NCI-H510A treated with DMSO at 0.1 percent for 48 hours (cell line): ENCODE measurements at places on chromosomes 4 and X.

- no peak for DNase-seq
Measured at GRCh38 chrX:5458300-5458842, 770.3 kb downstream of the NLGN4X start.

DNA sequence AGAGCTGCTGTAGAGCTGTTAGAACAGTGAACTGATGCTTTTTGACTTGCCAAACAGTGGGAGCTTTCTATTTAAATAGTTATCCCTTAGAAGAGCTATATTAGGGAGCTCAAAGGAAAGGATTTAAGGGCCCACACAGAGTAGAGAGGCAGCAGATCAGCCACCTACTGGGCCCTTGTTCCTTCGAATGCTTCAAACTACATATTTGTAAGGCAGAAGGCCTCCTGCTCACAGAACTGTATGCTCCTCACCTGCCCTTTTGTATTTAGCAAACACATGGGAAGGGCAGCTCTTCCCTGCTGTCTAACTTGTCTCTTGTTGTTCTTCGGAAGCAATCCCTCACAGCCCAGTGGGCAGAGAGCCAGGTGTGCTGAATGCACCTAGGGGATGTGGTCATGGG is 38.0 kb downstream of the IL1RAPL1 start:
- no peak for DNase-seq

DNA sequence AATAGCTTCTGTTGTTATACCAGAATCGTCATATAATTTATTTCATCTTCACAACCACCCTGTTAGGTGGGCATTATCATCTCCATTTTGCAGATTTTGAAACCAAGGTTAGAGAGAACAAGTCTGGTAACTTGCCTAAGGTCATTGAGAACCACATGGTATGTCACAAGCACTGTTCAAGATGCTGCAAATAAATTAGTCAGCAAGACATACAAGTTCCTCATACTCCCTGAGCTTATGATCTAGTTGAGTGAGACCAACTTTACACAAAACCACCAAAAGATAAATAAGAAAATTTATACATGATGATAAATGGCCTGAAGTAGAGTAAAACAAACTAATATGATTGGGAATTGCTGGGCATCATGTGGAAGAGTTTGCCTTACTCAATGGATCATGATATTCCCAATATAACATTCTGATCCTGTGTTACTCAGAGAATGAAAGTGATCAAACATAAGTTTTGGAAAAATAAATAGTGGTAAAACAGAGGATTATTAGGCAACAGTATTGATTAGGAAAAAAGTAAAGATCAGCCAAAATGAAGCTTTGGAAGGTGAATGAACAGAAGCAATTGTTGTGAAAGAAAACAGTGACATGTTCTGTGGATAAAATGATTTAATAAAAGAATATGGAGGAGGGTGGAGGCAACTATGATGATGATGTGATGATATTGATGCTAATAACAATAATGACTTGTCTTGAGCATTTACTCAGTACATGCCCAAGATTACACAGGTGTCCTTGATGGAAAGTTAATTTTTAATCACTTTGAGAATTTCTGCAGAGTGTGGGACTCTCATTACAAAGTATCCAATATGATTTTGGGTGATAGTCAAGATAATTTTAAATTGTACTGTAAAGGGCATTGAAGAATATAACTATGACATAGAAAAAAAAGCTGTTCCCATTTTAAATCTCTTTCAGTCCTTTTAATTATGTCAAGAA is 34.1 kb upstream of the IL1RAPL1 start:
- no peak for DNase-seq

DNA sequence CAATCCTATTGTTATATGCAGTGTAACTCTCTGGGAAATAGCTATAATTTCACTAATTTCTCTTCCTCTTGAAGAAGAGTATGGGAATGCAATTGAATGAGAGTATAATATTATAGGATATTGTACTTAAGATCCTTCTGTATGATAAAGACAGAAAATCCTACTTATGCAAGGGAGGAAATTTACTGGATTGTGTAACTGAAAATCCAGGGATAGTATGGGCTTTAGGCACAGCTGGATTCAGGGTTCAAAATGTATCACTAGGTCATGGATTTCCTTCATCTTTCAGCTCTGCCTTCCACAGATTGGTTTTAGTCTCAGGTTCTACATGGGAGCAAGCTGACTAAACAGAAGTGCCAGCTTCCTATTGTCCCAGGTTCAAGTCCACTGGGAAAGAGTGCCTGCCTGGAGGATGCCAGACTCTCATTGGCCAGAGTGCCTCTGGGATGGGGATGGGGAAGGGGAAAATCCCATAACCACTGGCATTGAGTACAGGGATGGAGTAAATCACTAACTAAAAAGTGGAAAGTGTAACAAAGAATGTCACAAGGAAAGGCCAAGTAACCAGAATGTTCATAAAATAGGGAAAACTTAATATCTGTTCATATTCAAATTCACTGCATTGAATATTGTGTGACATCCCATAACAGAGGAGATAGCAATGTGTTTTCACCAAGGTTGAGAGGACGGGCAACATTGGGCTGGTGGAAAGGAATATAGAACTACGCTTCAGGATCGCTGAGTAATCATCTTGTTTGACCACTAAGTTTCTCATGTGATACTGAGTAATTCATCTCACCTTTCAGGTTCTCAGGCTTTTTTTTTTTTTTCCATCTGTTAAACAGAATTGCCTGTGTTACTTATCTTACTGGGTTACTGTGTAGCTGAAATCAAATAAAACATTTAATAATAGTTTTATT is 75.7 kb downstream of the ANXA3 start:
- DNase-seq = no peak

DNA sequence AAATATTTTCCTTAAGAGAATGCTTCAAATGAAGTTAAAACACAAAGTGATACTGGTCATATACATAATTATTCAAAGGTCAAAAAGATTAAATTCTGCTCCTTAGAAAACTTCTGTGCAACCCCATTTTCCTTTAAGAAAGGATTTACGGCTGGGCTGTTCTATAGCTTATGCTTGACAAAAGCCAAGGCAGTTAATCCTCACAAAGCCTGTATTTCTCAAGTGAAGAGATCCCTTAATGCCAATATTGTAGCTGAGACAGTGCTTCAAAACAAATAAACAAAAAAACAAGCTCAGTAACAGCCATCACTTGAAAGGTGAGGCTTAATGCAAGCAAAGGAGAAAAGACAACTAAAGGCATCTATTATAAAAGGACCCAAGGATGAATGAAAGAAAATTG is 42.5 kb downstream of the BTC start:
- DNase-seq = no peak

- DNase-seq = no peak
Measured at GRCh38 chr4:10524196-10524833, 67.1 kb upstream of the ZNF518B start.

DNA sequence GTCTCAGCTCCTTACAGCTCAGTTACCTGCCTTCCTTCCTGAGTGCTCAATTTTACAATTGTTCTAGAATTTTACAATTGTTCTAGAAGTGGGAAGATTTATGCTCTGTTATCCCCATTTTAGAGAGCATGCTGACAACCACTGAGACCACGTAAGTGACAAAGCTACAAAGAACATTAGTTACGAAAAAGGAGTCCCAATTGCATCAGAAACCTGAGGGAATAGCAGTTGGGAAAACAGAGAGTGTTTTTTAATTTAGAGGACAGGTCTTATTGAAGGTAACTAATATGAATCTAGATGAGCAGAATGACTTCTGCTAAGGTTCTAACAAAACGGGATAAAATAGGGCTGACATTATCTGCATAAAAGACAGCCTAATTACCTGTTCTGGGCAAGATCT is 103.3 kb downstream of the THOC2 start:
- DNase-seq = no peak
